Mesothelial cell of epicardium (in vitro differentiated cells): ENCODE measurements at places on chromosomes 3 and 15.

GRCh38 chr3:179591313-179591712, 13.1 kb downstream of the MRPL47 start:
- DNase-seq: no peak

DNA sequence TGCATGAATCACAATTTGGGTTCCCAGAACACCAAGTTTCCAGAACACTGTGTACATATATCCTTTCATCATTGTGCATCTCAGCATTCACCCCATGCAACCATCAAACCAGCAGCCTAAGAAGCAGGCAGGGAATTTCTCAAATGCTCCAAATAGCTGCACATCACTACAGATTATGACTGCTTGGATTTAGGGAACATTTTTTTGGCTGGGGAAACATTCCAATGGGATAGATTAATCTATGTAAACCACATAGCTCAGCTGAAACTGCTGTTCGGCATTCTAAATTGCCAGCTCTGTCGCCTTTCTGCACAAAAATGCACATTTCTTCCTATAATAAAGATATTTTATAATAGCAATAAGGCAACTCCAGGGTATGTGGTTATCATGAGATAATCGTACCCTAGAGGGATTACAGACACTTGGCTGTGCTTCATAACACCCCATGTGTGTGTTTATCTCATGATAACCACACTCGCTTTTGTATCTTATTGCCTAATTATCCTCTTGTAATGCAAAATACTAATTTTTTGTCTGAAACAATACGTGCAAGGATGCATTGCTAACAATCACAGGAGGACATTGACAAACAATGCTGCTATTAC, 483.7 kb upstream of the DPH6 start:
- DNase-seq: no peak

- DNase-seq: no peak
Observed at GRCh38 chr15:96746665-96747064, 416.2 kb downstream of the NR2F2 start.

GRCh38 chr3:150146991-150147761, 176.5 kb upstream of the PFN2 start:
- no peak for DNase-seq

GRCh38 chr3:179179979-179180759, 32.0 kb downstream of the PIK3CA start:
- DNase-seq: no peak

DNA sequence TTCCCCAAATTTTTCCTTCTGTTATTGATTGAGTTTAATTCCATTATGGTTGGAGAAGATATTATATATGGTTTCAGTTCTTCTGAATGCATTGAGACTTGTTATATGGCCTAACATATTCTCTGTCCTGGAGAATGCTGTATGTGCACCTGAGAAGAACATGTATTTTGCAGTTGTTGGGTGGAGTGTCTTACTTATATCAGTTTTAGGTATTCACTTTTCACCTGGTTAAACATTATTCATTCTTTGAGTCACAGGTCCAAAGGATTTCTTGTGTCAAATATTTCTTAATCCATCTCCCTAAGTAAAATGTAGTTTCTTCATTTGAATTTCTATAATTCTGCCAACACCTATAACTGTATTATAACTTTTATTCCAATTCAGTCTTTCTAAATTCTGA, 17.8 kb downstream of the ACKR2 start:
- no peak for DNase-seq

- no peak for DNase-seq
Observed at GRCh38 chr3:41418961-41419691, 219.8 kb downstream of the CTNNB1 start.

- no peak for DNase-seq
Observed at GRCh38 chr3:129756871-129757270, 136.6 kb downstream of the TMCC1 start.

DNA sequence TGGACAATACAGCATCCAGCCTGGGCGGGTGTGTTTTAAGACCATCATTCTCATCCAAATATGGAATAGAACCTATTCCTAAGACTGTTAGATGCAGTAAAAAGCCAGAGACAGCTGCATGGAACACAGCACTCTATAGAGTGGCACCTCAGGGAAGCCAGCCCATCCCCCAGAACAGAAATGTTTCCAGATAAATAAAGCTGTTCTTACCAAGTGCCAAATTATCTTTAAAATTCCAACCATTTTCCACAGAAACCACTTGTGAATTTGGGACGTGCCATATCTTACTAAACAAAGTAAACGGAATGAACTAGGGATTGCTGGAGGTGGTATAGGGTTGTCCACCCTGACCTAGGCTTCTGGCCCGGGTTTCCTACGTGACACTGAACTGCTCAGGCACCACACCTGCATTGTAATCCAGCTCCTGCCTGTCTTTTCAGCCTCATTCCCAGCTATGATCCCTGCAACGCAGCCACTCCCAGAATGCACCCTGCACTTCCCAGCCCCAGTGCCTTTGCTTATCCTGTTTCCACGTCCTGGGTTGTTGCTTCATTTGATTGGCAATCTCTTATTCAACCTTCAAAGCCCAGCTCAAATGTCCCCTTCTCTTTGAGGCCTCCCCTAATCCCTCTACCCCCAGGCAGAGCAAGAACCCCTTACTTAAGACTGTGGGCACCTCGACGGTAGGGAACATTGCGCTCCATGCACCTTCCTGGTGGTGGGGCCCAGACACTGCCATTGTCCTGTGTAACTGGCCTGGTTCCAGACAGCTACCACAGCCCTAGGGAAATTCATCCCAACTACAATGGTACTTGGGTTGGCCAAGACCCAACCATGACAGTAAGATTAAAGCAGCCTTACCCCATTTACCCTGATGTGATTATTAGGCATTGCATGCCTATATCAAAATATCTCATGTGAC, 100.2 kb downstream of the IQSEC1 start:
- no peak for DNase-seq

DNA sequence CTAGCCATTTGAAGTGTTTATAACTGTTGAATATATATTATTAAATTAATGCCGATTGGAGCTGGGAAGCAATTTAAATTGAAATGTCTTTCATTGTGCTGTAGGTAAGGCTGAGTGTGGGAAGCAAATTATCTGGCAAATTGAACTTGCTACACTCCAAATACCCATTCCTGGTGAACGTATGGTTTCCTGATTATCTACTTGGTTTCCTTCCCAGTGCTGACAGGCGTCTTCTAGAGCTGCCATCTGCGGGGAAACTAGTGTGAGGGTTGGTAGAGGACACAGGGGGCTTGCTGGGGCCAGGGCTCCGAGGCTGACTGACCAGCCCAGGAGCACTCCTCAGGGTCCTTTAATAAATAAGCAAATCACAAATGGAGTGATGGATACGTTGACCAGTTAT, 581.4 kb upstream of the LMCD1 start:
- no peak for DNase-seq
